ENCODE measurements at places on chromosomes 1 and 21.

DNA sequence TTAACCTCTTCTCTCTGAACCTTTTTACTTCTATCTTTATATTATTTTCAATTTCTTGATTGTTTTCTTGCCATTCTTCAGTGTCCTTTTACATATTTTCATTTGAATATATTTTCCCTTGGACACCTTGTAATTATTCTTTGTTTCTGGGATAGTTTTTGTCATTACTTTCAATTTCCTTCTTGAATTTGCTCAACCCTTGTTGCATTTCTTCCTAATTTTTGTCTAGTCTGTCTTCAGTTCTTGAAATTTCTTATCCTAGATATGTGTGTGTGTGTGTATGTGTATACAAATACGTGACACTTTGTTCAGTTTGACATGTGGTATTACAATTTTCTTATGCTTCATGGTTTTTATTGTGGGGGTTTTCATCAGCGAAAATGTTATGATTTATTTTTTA lies 1.9 kb upstream of the GALNT2 start:
- no peak for DNase-seq

DNA sequence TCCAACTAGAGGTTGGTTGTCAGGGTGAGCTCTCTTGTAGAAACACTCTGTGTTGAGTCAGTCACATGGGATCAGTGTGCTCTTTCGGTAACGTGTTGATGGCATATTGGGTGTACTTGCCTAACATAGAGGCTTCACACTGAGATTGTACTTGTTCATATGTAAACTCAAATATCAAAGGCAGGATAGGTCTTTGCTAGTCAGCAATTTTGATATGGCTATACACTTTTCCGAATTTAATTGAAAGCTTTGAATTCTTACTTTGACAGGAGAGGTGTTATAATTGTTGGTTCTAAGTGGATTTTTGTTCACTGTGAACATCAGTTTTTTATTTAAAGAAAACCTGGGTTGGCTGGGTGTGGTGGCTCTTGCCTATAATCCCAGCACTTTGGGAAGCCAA lies 16.4 kb upstream of the TGFB2 start:
- no peak for DNase-seq

DNA sequence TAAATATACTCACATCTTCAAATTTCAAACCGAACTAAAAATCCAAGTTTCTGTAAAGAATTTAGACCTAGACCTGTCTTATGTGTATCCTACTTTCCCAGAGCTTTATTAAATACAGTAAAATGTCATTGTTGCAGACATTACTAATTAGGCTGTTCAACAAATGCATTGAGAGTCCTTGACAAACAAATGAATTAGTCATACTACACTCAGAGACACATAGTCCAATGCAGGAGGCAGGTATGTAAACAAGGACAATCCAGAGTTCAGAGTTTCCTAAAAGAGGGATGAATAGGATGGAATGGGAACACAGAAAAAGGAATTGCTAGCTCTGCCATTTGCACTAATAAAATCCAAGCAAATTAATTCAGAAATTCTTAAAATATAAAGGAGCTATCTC lies 1.6 kb upstream of the EGLN1 start:
- no peak for DNase-seq

DNA sequence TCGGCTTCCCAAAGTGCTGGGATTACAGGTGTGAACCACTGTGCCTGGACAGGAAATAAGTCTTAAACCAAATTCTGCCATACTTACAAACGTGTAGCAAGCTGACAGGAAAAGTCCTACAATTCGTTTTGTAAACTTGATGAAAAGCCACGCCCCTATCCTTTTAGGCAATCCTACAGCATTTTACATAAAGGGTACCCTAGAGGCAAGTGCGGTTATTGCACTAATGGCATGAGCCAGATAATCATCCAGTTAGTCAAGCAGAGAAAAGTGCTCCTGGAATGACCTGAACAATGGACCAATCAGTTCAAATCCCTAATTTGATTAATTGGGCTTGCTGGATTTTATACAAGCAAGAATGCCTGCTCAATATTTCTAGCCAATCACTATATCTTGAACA lies 338.2 kb downstream of the KIF26B start:
- no peak for DNase-seq

- no peak for DNase-seq
These were observed 21.6 kb downstream of the ITGB2 start for GRCh38 chr21:44898851-44899767.

DNA sequence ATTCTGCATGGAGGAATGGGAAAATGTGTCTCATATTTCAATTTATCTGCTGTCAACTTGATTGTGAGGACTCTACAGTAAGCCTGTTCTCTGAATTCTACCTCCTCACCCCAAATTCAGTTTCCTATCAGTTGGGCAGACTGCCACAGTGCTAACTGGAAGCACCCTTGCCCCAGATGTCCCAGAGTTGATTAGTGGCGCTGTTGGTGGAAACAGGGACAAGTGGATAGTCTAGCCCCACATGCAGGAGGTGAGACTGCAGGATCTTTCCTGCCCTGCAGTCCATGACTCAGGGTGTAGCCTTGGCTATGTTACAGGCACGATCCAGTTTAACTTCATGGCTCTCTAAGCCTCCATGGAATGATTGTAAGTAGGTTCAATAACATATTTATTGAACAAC lies 22.1 kb downstream of the ADAM30 start:
- no peak for DNase-seq

GRCh38 chr1:89005286-89006151 lies 13.1 kb upstream of the KYAT3 start:
- DNase-seq: no peak

DNA sequence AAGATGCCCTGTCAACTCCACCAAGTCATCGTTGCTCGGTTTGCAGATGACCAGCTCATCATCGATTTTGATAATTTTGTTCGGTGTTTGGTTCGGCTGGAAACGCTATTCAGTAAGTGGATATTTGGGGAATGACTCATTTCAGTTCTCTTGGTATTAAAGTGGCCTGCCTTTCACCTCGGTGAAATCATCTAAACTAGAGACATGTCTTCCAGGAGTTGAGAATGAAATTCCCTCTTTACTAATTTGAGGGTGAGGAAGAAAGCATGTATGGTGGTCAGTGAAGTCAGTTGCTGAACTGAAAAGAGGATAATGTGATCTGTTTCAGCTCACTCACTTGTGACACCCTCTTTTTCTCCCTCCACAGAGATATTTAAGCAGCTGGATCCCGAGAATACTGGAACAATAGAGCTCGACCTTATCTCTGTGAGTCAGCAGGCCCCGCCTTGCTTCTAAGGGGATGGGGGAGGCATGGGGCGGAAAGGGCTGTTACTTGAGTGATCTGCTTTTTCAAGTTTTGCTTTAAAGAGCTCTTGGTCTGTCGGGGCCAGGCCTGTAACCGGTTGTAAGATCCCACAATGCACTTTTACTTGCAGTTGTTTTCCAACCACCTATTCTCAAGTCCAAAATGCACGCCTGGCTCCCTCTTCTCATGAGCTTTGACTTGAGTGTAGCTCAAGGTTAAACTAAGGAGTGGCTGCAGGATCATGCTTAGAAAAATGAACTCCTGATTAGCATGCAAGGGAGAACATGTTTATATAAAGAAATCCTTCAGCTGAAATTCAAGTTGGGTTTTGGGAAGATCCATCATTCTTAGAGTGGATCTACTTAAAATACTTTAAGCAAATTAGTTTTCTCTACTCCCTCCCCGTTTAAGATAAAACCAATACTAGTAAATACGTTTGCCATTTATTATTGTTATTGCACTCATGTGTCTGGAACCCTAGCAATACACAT lies 59.8 kb downstream of the CAPN2 start:
- DNase-seq: no peak

DNA sequence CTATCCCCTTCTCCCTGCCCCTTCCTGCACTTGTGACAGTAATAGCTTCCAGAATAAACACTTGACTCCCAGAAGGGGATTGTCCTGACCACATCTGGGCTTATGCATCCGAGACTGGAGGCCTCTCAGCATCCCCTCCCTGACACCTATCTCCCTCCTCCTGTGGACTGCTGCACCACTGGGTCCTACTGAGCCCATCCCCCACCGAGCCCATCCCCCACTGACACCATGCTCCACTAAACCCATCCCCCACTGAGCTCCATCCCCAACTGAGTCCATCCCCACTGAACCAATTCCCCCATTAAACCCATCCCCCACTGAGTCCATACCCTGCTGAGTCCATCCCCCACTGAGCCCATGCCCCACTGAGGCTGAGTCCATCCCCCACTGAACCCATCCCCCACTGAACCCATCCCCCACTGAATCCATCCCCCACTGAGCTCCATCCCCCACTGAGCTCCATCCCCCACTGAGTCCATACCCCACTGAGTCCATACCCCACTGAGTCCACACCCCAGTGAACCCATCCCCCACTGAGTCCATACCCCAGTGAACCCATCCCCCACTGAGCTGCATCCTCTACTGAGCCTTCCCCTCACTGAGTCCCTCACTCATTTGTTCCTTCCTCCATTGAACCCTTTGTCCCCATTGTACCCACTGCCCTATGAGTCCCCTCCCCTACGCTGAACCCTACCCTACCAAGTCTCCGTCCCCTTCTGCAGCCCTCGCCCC lies 5.6 kb downstream of the PDZK1IP1 start:
- DNase-seq: no peak

- DNase-seq: no peak
These were observed 12.1 kb upstream of the DEGS1 start for GRCh38 chr1:224170748-224171478.

DNA sequence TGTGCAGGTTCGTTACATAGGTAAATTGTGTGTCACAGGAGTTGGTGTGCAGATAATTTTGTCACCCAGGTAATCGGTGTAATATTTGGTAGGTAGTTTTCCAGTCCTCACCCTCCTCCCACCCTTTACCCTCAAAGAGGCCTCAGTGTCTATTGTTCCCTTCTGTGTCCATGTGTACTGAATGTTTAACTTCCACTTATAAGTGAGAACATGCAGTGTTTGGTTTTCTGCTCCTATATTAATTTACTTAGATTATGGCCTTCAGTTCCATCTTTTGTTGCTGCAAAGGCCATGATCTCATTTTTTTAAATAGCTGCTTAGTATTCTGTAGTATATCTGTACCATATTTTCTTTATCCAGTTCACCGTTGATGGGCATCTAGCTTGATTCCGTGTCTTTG lies 87.3 kb downstream of the RPS6KC1 start:
- no peak for DNase-seq

- DNase-seq: peak; percentile 45
These were observed at the start of gene TTC22 for GRCh38 chr1:54800899-54801759. TTC22 (minus strand) TSS chr1:54801323; CDS start chr1:54801163, 160 bp downstream.

- no peak for DNase-seq
These were observed 52.9 kb downstream of the STUM start for GRCh38 chr1:226601456-226601855.

DNA sequence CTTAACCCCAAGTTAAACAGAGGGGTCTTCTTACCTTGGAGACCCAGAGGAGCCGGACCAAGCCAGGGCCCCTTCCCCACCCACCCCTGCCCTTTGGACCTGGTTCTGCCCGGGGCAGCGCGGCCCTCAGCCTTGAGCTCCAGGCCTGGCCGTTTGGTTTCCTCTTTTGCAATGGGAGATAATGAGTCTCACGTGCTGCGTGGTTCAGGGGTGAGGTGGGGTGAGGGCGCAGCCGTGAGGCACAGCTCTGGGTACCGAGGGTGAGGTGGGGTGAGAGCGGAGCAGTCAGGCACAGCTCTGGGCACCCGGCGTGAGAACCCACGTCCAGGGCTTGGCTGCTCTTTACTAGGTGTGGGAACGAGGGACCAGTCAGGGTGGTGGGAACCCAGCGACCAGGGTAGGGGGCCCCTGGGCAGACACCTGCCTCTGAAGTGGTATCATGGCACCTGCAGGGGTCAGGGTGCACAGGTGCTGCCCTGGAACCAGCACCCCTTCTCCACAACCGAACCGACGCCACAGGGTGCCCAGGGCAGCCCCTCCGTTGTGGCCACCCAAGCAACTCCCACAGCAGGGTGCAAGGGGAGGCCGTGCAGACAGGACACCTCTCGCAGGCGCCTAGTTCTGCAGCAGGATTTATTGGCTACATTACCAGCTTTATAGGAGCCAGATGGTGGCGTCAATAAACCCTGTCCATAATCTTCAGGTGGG lies 182.2 kb downstream of the PRDM16 start:
- DNase-seq: no peak

GRCh38 chr1:15261155-15262002 lies 14.4 kb downstream of the FHAD1 start:
- no peak for DNase-seq

GRCh38 chr1:76268341-76268740 lies 193.8 kb downstream of the ST6GALNAC3 start:
- no peak for DNase-seq

DNA sequence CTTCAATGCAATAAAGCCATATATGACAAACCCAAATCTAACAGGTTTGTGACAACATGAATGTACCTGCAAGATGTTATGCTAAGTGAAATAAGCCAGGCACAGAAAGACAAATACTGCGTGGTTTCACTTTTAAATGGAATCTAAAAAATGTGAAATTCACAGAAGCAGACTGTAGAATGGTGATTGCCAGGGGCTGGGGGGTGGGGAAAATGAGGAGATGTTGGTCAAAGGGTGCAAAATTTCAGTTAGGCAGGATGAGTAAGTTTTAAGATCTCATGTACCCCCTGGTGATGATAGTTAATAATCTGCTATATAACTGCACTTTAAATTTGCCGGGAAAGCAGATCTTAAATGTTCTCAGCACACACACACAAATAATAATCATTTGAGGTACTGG lies 160.5 kb downstream of the PTBP2 start:
- DNase-seq: no peak

GRCh38 chr1:222928212-222928611 lies 113.4 kb downstream of the DISP1 start:
- no peak for DNase-seq

- DNase-seq: peak; percentile 31
These were observed 19.2 kb upstream of the PEF1 start for GRCh38 chr1:31663622-31664452.

DNA sequence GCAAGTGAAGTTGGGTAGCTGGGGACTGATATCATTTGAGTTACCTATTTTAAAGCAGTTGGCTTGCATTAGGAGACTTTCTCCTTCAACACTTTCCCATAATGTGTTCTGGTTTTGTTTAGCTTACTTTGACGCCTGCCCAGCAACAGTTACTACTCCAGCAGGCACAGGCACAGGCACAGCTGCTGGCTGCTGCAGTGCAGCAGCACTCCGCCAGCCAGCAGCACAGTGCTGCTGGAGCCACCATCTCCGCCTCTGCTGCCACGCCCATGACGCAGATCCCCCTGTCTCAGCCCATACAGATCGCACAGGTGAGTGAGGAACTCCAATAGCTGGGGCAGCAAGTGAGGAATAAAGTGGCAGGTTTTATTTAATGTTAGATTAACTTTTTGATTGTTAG lies 144.3 kb downstream of the CD247 start:
- no peak for DNase-seq

DNA sequence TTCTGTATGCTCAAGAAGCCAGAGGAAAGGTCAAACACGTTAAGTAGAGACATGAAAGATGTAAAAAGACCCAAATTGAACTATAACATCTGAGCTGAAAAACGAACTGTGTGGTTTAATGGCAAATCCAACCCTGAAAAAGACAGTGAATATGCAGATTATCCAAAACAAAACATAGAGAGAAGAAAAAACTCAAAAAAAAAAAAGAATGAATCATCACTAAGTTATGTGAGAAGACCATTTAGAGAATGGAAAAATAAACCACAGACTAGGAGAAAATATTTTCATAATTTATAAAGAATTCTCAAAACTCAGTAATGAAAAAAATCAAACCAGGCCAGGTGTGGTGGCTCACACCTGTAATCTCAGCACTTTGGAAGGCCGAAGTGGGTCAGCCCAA lies 253.3 kb downstream of the PLPP3 start:
- DNase-seq: no peak

All from stimulated activated CD4-positive, alpha-beta T cell treated with anti-CD3 and anti-CD28 coated beads, Interleukin-15, amount 100 ng/mL, for 48 hours (primary cell).